ENCODE measurements at places on chromosomes 3 and 15.

DNA sequence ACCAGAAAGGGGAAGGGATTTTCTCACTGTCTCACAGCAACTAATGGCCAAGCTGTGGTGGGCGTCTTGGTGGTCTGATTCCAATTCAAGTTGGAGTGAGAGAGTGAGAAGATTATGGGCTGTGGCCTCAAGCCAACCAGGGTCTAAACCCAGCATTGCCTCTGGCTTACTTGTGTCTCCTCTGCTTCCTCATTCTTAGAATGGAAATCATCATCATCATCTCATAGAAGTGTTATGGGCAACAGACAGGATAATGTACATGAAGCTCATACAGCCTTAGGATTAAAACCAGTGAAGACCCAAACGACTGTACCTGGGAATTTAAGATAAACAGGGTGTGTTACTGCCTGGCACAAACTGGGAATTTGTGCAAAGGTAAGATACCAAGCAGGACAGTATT is 29.1 kb upstream of the IREB2 start:
- DNase-seq, result no peak

- no peak for DNase-seq
These were observed at the start of gene ARNT2 for GRCh38 chr15:80404057-80404760. Gene ARNT2, plus strand, starts transcription at chr15:80404382. Its CDS starts 134 bp downstream, at chr15:80404516.

GRCh38 chr3:50666837-50667236 is 7.9 kb upstream of the DOCK3 start:
- DNase-seq, result no peak

- DNase-seq, result no peak
These were observed 5.1 kb upstream of the TM6SF1 start for GRCh38 chr15:83102346-83102745.

DNA sequence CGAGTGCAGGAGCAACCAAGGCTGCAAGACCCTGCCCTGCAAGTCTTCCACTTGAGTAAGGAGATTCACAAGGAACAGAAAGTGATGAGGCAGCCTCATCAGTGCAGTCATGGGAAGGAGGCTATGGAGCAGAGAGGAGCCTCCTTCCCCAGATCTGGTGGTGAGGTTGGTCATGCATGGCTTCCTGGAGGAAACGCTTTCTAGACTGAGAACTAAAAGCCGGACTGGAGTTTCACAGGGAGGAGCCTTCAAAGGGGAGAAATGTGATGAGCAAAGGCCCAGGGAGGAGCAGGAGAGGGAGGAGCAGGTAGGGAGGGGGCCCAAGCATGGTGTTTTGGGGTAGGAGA is 139.9 kb downstream of the SRGAP3 start:
- no peak for DNase-seq

- no peak for DNase-seq
These were observed 22.6 kb downstream of the MEIS2 start for GRCh38 chr15:37077623-37078351.

DNA sequence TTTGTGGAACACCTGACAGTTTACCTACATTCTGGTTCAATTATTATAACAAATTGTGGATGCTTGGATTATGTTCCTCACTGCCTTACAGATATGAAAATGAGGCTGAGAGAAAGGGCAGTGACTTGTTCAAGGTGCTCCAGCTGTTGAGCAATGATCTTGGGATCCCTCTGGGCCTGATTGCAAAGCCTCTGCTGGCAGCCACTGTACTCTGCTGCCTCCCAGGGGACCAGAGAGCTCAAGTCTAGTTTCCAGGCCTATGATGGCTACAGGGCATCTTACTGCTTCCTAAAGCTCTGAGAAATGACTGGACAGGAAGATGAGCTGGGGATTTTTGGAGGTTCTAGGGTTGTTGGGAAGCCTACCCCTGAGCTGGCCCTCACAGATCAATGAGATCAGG is 2.3 kb upstream of the SHC4 start:
- DNase-seq, result no peak

DNA sequence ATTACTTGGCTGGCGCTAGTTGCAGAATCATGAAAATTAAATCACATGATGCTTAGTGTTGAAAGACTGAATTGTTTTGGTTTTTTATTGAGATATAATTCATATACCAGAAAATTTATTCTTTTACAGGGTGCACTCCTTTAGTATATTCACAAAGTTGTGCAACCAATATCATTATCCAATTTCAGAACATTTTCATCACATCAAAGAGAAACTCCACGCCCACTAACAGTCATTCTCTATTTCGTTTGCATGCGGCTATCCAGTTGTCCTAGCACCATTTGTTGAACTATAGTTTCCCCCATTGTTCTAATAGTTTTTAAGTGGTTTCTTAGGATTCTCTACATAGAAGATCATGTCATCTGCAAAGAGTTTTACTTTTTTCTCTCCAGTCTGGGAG is 3.7 kb downstream of the EHD4 start:
- DNase-seq, result no peak

DNA sequence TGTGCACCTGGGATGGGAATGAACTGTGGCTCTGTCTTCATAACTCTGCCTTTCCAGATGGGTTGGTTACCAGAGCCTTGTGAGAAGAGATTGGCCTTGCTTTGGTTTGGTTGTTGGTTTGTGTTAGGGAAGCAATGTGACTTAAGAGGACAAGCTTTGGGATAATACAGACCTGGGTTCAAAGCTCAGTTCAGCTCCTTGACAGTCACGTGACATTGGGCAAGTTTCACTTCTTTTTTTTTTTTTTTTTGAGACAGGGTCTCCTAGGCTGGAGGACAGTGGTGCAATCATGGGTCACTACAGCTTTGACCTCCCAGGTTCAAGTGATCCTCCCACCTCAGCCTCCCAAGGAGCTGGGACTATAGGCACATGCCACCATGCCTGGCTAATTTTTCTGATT is 42.7 kb downstream of the CORO2B start:
- no peak for DNase-seq

DNA sequence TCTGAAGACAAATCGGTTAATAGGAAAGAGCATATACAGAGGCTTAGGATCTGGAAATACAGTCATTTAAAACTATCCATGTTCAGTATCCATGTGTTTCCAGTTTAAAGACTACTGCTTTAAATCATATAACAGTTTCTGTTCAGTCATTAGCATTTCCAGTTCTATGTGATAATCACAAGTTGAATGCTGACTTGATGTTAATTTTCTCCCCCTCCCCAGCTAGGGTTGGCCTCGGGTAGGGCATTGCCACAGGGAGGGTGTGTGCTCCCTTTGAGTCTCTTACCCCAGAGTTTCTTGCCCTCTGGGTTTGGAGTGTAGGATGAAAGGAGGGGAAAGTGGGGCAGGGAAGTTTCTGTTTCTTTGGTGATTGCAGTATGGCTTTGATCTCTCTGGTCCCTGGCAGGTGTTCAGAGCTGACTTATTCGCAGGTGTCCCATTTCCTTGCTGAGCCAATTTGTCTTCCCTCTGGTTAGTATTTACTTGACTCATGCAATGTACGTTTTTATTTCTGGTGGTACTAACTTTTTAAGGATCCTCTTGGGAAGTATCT is 86.3 kb downstream of the SH3GL3 start:
- DNase-seq, result no peak

- DNase-seq, result no peak
These were observed 77.8 kb downstream of the IL20RB start for GRCh38 chr3:137035631-137036030.

- DNase-seq, result no peak
These were observed 96.9 kb upstream of the MYRIP start for GRCh38 chr3:39712413-39713048.

DNA sequence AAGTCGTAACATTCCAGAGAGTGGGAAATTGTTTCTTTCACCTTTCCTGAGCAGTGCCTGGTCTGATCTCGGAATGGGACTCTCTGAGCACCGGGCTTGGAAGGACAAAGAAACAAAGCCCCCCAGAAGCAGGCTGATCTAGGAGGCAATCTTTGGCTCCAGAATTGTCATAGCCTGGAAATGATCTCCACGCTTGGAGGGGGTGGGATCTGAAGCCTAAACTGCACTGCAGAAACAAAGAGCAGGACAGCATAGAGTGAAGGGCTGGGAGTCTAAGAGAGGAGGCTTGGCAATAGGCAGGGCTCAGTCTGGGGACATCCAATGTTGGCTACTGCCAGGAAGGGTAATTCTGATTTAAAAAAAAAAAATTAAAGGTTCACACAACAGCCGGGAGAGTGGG is 1.9 kb downstream of the CRABP1 start:
- DNase-seq, result no peak

DNA sequence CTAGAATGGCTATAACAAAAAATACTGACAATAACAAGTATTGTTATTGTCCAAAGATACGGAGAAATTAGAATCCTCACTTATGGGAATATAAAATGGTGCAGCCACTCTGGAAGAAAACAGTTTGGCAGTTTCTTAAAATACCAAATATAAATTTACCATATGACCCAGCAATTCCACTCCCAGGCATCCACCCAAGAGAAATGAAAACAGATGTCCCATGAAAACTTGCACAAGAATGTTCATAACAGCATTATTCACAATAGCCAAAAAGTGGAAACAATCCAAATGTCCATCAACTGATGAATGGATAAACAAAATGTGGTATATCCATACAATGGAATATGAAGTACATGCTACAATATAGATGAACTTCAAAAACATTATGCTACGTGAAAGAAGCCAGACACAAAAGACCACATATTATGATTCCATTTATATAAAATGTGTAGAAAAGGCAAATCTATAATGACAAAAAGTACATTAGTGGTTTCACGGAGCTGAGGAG is 9.4 kb downstream of the AAGAB start:
- no peak for DNase-seq

- DNase-seq, result no peak
These were observed 43.2 kb downstream of the RIOX2 start for GRCh38 chr3:97928986-97929385.

DNA sequence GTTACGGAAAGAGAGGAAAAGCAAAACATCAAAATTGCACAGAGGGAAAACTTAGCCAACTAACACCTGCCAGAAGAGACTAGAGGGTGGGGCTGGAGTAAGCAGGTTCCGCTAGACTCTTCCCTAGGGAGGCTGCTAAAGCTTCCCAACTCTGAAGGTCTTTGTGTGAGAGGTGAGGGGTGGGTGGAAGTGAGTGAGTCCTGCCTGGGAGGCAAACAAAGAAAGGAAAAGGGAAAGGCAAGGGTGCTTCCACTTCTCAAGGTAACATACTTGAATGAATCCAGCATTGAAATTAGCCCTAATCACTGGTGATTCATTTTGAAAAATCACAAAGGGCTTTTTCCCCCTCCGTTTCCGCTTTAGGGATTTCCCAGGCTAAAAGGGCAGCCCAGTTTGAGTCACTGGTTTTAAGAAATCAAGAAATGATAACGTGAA is 220.5 kb upstream of the ADAMTS9 start:
- DNase-seq, result peak; percentile 66

- DNase-seq, result no peak
These were observed 190.9 kb downstream of the ADAMTS9 start for GRCh38 chr3:64496786-64497490.

- DNase-seq, result no peak
These were observed 20.4 kb downstream of the TERC start for GRCh38 chr3:169744366-169745054.

DNA sequence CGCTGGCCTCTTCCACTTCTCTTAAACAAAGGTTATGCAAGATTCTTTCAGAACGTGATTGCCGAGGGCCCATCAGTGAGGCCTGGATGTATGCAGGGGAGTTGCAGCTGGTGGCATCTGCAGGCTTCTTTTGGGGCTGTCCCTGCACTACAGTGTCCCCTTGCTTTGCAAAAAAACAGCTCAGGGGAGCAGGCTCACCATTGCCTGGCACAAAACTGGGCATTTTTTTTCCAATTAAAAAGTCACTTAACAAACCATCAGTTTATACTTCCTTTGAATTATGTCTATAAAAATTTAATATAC is 148.6 kb downstream of the ATP10A start:
- DNase-seq, result no peak

DNA sequence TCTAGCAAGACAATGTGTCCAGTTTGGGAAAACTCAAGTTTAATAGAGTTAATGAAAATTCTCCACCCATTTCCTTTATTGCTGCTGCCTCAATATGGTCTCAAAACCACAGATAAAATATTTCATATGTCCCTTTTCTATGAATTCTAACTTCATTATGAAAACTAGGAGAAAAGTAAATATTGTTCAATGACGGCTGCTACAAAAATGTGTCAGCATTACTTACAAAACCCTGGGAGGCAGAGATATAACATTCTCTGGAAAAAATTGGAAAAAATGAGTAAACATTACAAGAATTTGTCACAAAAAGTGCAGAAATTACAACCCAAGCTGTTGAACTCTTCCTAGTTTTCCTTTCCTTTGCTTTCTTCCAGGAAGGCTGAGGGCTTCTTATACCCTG is 22.2 kb upstream of the FBN1 start:
- no peak for DNase-seq
